ENCODE measurements at places on chromosomes 6 and 20.

DNA sequence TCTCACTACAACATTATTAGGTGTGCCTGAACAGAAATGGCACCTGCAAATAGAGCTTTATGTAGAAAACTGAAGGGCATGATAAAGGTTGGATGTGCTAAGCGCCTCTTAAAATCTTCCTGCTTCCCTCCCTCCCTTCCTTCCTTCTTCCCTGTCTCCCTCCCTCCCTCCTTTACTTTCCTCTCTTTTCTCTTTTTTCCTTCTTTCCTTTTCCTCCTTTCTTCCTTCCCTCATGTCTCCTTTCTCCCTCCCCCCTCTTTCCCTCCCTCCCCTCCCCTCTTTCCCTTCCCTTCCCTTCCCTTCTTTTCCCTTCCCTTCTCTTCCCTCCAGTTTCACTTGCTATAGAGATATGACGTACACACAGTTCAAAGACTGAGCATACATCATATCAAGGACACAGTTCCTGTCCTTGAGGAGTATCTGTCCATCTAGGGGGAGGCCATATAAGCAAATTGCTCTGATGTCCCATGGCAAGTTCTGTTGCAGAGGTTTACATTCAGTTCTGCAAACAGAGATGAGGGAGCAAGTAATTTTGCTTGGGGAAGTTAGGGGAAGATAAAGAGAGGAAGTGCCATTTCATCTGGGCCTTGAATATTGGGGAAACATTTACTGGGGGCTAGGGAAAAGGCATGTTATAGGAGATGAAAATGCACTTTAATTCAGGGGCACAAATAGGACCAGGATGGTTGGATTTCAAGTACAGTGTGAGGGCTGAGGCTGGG lies 79.0 kb upstream of the EEF1E1 start:
- DNase-seq, result no peak

DNA sequence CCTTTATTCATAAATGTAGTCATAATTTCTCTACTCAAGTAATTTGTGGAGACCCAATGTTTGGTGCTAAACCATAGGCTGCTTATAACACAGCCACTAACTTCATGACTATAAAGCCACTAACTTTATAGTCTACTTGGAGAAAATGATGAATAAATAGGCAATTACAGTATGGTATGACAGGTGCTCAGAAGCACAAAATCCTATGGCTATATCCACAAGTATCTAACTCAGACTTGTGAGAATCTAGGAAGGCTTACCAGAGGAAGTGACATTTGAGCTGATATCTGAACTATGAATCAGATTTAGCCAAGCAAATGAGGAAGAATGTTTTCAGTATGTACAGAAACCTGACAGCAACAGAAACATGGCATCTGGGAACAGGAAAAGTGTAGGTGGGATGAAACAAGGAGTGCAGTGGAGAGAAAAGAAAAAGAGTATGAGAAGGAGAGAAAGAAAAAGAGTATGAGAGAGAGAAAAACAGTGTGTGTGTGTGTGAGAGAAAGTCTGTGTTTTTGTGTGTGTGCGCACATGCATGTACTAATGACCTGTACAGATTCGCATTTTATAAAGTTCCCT lies 59.9 kb downstream of the REV3L start:
- no peak for DNase-seq

DNA sequence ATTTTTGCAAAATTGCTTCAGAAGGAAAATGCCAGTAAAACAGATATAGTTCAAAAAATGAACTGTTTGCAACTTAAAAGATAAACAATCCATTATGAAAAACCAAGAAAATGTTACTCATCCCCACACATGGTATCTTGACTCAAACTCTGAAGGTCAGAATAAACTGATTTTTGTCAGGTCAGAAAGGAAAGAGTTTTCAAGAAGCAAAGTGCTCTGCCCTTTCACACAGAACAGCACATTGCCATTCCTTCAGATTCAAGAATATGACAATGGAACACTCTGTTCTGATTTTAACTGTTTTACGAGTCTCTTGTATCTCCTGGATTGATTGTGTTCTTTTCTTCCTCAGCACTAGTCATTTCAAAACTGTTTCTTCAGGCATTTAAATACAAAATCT lies 33.8 kb upstream of the NT5E start:
- DNase-seq, result no peak

DNA sequence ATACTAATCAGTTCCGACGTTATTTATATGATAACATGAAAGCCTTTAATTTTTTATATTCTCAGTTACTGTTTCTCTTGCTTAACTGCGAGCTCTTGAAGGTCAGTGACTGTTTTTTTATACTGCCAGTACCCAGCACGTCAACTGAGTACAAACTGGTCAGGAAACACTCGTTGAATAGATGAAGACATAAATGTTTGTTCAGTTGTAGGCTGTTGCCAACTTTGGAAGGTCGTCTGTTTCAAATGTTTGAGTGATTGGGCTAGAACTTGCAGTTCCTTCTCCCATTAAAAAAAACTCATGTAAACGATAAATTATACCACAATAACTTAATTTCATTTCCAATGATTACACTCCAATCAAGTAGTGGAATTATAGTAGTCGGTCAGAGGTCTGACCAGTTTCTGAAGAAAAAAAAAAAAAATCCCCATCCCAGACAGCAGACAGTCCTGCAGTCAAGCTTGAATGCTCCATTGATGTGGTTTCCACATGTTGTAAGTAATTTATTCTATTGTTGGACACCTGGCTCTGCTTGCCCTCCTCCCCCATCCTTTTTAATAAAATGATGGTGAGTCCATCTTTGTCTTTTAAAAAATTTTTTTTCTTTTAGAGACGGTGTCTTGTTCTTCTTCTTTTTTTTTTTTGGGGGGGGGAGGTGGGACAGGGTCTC lies 81.1 kb downstream of the SASH1 start:
- DNase-seq, result no peak

DNA sequence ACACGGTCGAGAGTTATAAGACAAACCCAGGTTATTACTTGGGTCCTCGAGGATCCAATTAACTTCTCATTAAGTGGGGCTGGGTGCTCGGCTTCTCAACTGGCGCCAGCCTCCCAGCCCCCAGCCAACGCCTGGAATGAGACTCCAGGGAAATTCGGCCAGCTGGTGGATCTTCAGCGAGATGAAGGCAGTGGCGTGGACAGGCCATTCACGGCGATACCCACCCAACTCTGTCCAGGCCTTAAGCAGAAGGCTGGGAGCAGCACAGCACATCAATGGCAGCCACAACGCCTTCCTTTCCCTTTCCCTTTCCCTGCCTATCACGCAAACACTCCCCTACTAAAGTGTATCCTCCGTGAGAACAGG lies 868 bp downstream of the METTL24 start:
- DNase-seq, result no peak

GRCh38 chr20:61499859-61500554 lies 247.9 kb downstream of the CDH4 start:
- DNase-seq, result no peak

DNA sequence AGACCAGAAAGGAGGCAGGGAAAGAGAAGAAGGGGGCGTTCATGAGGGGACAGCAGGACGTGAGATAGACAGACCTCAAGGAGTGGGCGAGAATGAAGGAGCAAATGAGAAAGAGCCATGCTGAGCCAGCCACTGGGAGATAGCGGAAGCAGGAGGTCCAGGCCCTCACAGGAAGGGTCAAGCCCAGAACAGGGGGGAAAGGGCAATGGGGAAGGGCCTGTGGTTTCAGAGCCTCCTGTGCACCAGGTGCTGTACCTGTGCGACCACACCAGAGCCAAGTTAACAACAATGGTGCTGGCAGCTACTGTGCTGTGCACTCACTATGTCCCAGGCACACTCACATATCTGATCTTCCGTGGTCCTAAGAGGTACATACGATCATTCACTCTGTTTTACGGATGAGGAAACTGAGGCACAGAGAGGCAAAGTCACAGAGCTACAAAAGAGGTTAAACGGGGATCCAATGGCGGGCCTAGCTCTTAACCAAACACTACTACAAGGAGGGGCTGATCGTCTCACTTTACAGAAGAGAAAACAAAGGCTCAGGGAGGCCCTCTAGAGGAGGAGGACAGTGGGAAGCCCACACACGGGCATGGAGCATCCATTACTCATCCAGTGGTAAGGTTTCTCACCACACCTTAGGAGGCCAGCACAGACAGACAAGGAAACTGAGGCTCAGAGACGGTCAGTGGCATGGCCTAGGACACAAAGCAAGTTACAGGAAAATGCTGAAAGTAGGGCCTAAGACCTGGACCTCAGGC lies 129.1 kb downstream of the PREX1 start:
- no peak for DNase-seq

DNA sequence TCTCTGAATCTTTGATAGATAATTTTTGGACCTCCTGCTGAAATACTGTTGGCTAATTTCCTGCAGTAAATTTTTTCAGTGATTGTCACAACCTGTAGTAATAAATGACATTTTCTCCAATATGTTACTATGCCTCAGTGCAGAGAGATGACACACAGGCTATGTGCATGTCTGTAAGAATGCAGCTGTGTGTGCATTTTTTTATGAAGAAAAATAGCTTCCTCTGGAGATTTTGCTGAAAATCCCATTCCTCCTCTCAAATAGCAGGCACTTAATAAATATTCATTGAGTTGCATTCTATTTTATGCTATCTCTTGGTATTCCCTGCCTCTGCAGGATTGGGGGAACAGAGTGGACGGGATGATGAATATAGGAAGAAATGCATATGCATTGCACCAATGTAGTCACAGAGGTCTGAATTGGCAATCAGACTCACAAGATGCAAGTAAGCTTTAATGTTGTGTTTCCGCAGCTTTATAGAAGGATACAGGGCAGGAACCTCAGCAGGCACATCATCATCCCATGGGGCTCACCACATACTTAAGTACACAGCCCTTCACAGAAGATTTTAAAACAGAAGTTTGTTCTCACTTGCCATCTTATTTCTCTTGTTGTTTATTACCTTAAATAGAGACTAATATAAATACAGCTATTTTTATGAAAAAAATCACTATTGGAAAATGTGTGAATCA lies 474.7 kb downstream of the EPM2A start:
- DNase-seq, result no peak

GRCh38 chr20:51400051-51400926 lies 142.2 kb downstream of the NFATC2 start:
- DNase-seq, result peak; percentile 36

DNA sequence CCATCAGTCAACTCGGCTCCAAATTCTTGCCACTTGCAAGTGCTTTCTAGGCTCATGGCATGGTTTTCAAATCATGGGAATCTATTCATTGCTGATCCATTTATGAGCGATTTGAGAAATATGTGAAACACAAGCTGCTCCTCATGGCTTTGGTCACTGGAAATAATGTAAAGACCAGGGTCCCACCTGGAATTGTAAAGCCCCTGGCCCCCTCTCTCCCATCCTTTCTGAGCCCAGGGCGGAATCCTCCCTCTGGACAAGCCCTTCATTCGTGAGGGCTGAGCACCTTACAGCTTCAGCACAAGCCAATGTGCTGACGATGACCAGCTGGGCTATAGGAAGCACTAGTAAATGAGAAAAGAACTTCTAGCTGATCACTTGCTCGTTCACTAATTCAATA lies 96.0 kb downstream of the RNASET2 start:
- DNase-seq, result no peak

DNA sequence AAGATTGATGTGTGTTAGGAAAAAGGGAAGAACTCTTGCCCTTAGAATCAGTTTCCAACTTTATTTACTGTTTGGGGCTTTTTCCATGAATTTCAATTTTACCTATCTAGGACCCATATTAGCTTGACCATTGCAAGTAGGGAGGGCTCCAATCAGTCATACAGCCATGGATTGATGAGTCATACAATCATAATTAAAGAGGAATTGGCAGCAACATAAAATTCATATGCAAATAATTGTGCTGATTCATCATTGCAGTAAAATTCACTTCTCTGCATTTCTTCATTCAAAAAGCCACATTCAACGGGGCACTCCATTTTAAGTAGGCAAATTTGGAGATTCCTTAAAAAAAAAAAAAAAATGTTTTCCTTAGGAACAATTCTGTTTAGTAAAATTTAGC lies 1016.4 kb downstream of the KIF16B start:
- DNase-seq, result no peak

DNA sequence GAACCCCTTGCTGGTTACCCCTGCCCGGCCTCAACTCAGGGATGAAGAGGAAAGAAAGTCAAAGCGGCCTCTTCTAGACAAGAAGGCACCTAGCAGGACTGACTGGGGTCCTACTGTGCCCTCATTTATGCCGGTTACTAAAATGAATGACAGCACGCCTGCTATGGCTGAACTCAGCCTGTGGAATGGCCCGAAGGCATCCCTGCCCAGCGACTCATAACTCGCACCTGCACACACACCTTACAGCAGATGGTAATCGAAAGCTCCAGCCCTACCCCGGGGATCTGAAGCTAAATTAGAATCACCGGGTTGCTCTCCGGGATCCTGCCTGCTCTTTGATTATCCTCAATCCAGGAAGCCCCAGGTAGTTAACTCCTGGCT lies 747 bp upstream of the TXNDC5 start:
- no peak for DNase-seq

DNA sequence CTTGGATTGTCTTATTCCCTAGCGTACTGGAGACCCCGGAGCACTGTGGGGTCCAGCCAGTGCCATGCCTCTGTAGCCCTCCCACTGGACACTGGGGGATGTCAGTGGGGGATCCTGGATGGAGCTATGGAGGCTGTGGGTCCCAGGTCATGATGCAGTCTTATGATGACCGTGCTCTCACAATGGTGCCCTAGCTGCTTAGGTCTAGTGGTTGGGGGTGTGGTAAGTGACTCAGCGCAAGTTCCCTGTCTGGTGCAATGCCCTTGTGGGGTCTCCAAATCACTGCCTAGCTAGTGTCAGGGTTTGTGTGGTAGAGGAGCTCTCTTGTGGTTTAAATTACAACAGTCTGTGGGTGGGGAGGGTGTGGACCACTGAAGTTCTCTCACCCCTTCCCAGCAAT lies 135.4 kb downstream of the CDC5L start:
- DNase-seq, result no peak

DNA sequence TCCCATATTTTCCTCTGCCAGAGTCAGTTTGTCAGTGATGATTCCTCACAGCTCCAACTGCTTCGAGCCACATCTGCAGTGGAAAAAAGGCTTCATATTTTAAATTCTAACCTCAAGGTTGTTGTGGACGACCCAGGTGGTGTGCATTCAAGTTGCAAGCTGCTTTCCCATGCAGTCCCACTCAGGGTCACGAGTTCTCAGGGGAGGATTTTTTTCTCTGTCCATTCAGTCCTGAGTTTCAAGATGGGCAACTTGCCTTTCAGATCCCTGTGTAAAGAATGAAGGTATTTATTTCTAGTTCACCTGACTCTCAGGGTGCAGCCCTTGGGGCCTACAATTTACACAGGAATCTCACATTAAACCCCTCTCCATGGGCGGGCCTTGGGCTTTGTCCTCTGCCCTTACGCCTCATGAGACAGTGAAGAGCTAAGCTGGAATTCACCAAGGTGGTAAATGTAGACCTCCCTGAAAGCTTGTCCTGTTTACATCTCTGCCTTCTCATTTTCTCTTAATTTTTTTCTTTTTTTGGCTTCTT lies 65.9 kb downstream of the TPD52L1 start:
- DNase-seq, result no peak

DNA sequence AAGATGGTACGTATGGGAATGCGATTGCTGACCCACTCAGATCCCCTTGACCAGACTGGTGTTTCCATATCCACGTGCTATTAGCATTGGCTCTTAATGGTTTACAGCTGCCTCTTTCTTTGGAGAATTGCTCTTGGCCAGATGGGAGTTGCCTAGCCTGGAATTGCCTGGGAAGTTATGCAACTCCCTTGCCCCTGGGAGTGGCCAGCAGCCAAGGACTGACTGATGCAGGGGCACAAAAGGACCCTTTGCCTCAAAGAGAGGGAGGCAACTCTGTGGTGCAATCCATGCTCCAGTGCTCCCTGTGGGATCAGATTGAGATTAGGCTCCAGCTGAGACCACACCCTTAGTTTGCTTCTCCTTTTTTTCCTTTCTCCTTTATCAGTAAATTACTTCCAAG lies 203.5 kb upstream of the JAG1 start:
- no peak for DNase-seq

All from stimulated activated CD8-positive, alpha-beta memory T cell treated with anti-CD3 and anti-CD28 coated beads, Interleukin-2, amount 100 ng/mL, for 1 hour (primary cell).